Foreskin keratinocyte (primary cell): ENCODE measurements at places on chromosomes 12 and 14. TPM values are rescaled to one million over a fixed set of nuclear protein-coding genes. Genes with fewer than 3 reads are reported as not detected.

DNA sequence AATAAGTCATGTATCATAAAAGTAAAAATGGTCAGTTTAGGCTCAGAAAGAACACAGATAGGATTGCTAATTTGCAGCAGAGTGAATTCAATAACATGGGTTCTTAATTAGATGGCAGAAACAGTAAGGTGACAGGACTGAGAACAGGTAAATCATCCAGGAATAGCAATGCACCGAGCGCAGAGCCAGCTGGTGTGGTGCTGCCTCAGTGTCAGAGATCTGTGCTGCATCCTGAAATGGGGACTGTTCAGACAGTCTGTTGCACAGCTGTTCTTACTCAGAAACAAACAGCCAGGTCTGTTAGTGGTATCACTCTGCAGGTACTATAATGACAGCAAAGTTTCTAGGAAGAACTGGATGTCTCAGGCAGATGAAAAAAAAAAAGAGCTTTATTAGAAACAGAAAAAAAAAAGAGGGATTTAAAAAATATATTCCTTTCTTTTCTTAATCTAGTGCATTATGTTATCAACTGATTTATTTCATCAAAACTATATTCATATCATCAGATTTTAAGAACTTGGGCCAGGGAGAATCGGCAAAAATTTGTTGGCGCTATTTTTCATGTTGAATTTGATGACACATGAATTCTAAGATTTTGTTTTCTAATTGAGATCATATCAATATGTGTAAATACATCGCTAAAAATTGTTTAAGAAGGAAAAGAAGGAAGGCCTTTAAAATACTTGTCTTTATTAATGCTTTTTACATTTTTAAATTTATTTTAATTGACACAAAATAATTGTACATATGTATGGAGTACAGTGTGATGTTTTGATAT, 501.8 kb downstream of the PRKD1 start:
- DNase-seq: no peak

DNA sequence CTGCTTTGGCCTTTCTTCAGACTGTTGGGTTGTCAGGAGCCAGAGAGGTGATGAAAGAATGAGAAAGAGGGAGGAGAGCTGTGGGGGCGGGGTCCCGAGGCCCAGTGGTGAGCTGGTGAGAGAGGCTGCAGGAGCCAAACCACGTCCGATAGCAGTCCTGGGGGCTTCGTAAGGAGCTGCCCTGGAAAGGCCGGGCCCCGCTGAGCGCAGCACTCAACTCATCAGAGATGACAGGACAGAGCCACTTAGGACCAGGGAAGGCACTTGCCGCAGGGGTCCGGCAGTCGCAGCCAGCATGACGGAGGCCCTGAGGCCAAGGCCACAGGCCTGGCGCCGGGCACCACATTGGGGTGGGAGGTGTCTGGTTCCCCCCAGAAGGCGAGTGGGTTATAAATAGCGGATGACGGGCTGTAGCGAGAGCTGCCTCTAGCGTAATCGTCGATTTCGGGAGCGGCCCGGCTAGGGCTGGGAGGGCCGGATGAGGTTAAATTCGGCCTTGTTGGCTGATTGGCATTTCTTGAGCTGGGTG, 179.0 kb downstream of the TSPAN9 start:
- no peak for DNase-seq

DNA sequence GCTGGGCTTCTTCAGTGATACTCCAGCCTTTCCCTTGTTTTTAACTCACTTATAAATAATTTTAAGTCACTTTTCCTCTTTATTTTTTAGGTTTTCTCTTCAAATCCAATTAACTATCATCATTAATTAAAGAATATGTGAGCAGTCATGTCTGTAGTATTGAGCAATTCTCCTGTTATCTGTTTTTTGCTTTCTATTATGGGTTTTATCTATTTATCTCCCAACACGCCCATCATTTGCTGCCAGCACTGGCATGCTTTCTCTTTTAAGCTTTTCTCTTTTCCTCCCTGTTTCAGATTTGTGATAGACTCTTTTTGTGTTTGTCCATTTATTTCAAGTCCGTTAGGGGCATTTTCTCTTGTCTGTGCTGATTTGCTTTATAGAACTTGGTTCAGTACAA, 72.3 kb downstream of the CRADD start:
- DNase-seq: no peak

The TMEM63C gene
- 0.49 and 0.65 TPM in 2 replicates for total RNA-seq

The MYL2 gene
- total RNA-seq: not detected in 2 replicates

The LETMD1 gene
- 21.8 and 23.3 TPM in 2 replicates for total RNA-seq
